NCI-H2107 (cell line): ENCODE measurements at places on chromosomes 3 and 15.

DNA sequence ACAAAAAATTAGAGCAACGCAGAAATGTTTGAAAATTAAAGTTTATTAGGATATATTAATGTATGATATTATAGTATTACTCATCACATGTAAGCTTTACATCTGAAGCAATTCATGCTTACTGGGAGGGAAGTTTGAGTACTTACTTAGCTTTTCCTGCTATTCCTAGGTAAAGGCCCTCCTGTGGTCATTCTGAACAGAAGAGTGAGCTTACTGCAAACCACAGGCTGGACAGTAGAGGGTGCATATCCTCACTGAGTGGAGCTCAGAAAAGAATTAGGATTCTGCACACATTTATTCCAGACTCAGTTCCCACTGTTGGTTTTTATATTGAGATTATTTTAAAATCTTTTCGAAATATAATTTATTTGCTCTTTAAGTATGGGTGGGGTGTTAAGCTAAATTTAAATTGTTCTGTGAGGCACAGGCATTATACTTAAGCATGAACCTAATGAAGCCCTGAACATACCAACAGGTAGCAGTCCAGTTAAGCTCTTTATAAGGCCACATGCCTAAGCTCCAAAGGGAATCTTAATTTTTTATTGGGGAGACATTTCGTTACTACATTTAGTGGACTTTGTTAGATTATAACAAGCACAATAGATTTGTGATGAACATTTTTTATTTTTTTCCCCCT is 10.2 kb downstream of the MRPS22 start:
- no peak for DNase-seq

- no peak for DNase-seq
Measured at GRCh38 chr3:169195672-169196071, 467.8 kb downstream of the MECOM start.

DNA sequence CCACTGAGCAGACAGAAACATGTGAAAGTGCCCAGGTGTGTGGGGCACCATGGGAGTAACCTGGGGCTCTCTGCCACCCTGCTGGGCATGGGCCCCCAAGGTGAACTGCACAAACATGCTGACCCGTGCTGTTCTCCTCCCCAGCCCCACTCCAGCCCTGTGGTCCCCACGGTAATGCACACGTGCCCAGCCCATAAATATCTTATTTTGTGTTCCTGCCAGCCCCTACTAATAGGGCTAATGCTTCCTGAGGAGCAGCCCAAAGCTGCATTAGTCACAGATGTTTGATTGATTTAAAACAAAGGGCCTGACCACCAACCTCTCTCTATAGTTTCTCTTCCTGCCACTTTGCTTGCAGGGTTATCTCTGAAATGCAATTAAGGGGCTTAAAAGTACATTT is 95.4 kb downstream of the ABHD5 start:
- no peak for DNase-seq

DNA sequence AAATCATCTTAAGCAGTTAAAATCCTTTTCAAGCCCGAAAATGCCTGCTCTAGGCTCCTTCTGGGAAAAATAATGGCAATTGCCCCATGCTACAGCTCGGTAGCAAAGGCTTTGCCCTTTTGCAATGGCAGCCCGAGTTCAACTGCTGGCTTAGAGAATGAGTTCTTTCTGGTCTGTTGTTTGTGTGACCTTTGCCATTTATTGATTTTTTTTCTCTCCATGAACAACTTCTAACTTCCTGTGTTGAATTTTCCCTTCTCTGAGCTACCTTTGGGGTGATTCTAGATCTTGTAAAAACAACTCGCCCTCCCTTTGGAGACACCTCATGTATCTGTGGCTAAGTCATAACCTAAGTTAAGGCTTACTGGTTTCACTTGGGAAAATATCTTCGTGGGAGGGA is 139.3 kb downstream of the PLCH1 start:
- DNase-seq, result no peak

- peak; percentile 93 for DNase-seq
Measured at GRCh38 chr3:192892981-192893700, 24.5 kb downstream of the MB21D2 start.

DNA sequence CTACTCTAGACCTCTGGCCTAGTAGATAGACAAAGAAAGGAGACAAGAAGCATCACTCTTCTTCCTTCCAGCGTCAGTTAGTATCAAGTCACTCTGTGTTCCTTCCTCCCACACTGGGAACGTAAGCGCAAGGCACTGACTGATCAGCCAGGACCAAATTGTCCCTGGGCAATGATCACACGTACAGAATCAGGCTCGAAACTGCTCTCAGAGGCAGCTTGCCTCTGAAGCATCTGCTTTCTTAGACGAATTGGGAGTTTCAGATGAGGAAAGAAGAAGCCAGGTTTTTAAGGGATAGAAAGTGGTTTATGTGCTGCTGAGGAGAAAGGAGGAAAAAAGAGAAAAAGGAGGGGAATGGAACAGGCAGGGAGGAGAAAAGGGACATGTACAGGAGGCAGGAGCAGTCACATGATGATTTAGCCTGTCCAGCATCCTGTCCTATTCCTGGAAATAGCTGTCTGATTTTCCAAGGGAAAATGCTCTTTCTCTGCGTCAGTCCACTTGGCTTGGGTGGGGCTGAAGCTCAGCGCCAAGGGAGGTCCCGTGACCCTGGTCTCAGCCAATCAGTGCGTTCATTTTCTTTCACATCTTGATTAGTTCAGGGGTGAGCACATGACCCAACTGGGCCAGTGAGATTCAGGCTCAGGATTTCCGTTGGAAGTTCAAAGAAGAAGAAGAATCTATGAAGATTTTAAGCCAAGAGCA is 102.0 kb upstream of the PRICKLE2 start:
- DNase-seq, result no peak

DNA sequence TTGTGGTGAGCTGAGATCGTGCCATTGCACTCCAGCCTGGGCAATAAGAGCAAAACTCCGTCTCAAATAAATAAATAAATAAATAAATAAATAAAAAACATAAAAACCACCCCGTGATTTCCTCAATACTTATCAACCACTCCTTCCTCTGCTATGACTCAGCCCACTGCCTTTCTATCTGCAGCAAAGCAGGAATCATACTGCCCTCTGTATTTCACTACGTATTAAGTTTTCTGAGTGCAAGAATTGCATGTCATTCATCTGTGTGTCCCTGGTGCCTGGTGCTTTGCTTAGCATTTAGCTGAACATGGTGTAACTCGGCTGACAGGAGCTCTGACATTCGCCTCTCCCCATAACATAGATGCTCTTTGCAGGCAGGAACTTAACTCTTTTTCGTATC is 7.1 kb downstream of the LSG1 start:
- no peak for DNase-seq

DNA sequence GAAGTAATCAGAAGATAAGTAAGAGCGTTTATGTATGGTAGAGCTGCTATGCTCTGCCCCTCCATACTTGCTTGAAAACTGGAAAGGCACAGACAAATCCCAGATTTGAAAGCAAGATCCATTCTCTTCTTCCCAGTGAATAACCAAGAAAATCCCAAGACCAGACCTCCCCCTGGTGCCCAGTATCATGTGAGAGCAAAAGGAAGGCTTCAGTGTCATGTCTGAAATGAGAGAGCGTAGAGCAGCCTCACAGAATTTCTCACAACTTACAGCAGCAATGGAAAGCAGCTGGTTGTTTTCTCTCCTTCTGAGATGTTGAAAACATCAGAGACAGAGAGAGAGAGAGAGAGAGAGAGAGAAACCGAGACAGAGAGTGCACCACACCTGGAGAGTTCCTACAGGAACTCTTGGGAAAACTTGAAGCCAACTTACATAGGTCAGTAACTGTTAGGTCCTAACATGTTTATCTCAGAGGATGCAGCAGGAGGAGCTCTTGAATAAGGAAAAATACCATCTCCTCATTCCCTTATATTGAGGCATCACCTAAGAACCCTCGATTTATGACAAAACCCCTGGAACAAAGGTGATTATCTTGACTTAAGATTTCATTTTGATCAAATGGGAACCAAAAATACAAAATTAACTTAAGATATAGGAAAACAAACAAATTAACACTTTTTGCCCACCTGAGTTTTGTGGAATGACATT is 273.3 kb downstream of the NSUN3 start:
- DNase-seq, result no peak

DNA sequence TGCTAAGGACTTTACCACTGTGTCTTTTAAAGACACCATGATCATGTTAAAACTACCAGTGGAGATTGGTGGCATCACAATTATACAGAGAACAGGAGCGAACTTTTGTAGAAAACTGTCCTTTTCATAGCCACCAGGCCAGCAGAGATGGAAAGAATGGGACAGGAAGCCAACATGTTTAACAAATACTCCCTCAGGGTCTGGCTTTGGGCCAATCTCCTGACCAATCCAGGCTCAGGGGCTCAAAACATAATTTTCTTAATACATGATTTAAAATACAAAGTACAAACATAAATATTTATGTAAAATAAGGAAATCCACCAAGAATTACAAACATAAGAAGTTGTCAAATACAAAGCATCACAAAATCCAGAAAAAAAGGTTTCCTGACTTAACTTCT is 266.0 kb downstream of the VPS13C start:
- DNase-seq, result no peak

GRCh38 chr3:31406896-31407295 is 125.8 kb upstream of the STT3B start:
- DNase-seq, result no peak

GRCh38 chr3:70245746-70246525 is 66.5 kb downstream of the MDFIC2 start:
- no peak for DNase-seq

- no peak for DNase-seq
Measured at GRCh38 chr15:72690938-72691337, 4.9 kb downstream of the BBS4 start.

- no peak for DNase-seq
Measured at GRCh38 chr15:65512807-65513416, 4.6 kb downstream of the DPP8 start.

DNA sequence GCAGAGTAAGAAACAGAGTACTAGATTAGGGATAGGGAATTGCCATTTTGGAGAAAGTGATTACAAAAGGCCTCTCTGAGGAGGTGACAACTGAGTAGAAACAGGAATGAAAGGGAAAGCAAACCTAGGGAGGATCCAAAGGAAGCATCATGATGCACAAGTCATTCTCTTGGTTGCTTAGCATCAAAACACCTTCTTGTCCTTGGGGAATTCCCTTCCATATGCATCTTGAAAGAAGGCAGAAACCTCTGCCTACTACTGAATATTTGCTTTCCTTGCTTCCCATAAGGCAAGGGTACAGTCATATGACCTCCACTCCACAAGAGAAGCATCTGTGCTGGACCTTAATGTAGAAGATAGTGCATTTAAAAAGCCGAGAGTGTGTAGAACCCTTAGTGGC is 24.1 kb downstream of the GABPB1 start:
- DNase-seq, result no peak

- no peak for DNase-seq
Measured at GRCh38 chr3:77667901-77668300, 628.0 kb downstream of the ROBO2 start.

GRCh38 chr3:129230311-129231019 is 18.9 kb upstream of the COPG1 start:
- DNase-seq, result no peak

- no peak for DNase-seq
Measured at GRCh38 chr3:138748190-138748589, 86.5 kb downstream of the PIK3CB start.

- DNase-seq, result no peak
Measured at GRCh38 chr3:65907232-65908130, 131.2 kb downstream of the MAGI1 start.

DNA sequence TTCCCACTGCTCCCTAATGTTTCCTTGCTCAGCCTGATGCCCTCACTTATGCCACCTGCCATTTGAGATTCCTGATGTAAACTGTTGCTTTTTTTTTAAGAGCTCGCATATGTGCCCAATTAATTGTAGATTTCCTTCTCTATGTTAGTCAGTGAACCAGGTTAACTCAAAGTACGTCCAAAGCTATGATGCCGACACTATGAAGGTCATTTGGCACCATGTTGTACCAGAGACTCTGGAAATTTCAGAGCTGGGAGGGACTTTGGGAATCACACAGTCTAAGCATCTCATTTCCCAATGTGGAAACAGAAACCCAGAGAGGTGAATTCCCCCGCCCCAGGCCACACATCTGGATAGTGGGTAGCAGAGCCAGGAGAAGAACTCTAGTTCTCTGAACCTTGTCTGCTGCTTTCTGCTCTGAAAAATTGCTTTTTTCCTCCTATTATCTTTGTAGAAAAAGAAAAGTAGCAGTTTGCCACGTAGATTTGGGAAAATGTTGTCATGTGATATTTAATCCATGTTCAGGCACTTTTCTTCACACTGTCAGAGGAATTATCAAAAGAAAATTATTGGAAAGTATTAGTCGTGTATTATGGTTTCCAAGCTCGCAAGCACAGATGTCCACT is 38.5 kb upstream of the TNFAIP8L3 start:
- no peak for DNase-seq

- no peak for DNase-seq
Measured at GRCh38 chr15:99474909-99475753, 90.7 kb upstream of the MEF2A start.
